Stimulated activated CD4-positive, alpha-beta T cell treated with anti-CD3 and anti-CD28 coated beads, Interleukin-2, amount 100 ng/mL, for 4 hours (primary cell): ENCODE measurements at places on chromosomes 7 and 10.
A peak's percentile ranks its signal among the peaks of the same experiment; 100 is the strongest.

- no peak for DNase-seq
Measured at GRCh38 chr7:32256811-32257210, 186.6 kb upstream of the PDE1C start.

DNA sequence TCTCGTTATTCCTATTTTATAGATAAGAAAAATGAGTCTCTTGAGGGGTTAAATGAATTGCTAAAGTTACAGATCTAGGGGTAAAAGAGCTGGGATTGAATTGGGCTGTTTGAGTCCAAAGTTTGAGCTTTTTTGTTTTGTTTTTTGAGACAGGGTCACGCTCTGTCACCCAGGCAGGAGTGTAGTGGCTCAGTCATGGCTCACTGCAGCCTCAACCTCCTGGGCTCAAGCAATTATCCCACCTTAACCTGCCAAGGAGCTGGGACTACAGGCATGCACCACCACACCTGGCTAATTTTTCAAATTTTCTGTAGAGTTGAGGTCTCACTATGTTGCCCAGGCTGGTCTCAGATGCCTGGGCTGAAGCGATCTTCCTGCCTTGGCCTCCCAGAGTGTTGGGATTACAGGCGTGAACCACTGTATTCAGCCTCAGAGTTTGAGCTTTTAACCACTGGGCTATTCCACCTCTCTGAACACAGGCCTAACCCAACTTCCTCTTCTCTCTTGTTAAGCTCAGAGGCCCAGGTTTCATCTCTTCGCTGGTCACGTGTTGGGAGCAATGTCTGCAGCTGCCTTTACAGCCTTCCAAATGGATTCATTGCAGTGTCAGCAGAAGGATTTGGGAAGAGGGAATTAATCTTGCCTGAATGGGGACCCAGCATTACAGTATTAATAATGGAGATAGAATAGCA, 8.0 kb downstream of the SUFU start:
- no peak for DNase-seq

GRCh38 chr10:111344804-111345203, 268.0 kb downstream of the ADRA2A start:
- no peak for DNase-seq

GRCh38 chr10:78028438-78029268, 662 bp downstream of the POLR3A start:
- DNase-seq: no peak

GRCh38 chr10:77172086-77172485, 465.5 kb downstream of the KCNMA1 start:
- no peak for DNase-seq

- DNase-seq: no peak
Measured at GRCh38 chr10:118369641-118370205, 27.6 kb upstream of the FAM204A start.

DNA sequence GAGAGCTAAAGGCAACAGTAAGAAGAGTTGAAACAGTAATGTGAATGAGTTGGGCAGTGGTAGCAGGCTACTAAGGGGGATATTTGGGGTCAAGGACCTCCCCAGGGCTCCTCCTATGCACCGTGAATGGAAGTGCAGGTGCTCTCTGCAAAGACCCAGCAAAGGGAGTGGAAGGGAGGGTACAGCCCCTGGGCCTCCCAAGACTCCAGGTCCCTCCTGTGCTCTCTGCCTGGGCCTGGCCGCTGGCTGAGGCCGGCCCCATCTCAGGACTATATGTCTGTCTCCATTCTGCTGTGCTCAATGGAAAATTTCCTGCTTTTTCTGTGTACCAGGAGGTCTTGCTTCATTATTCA, 372.1 kb upstream of the MKI67 start:
- DNase-seq: no peak

DNA sequence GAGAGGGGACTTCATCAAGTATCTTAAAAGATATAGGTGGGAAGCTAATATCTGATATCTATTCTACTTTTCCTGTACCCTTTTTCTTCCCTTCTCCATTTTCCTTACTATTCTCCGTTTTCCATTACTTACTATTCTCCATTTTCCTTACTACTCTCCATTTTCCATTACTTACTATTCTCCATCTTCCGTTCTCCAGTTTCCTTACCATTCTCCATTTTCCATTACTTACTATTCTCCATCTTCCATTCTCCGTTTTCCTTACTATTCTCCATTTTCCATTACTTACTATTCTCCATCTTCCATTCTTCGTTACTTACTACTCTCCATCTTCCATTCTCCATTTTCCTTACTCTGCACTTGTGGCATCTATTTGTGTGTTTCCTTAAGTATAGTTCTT, 39.3 kb downstream of the STEAP4 start:
- DNase-seq: no peak

- DNase-seq: no peak
Measured at GRCh38 chr7:95089414-95090315, 182.3 kb downstream of the PPP1R9A start.

- peak; percentile 59 for DNase-seq
Measured at GRCh38 chr10:133276435-133277201, at the start of gene ADAM8. TSS of gene ADAM8 (minus strand) at chr10:133276868. CDS start at chr10:133276817, 51 bp downstream.

DNA sequence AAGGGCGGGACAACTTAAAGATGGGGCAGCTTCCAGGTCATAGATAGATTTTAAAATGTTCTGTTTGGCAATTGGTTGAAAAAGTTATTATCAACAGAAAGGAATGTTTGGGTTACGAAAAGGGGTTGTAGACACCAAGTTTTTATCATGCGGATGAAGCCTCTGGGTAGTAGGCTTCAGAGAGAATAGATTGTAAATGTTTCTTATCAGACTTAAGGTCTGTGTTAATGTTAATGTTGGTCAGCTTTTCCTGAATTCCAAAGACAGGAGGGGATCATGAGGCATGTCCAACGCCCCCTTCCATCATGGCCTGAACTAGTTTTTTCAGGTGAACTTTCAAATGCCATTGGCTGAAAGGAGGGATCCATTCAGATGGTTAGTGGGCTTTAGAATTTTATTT, 84.2 kb upstream of the KIF5B start:
- no peak for DNase-seq

DNA sequence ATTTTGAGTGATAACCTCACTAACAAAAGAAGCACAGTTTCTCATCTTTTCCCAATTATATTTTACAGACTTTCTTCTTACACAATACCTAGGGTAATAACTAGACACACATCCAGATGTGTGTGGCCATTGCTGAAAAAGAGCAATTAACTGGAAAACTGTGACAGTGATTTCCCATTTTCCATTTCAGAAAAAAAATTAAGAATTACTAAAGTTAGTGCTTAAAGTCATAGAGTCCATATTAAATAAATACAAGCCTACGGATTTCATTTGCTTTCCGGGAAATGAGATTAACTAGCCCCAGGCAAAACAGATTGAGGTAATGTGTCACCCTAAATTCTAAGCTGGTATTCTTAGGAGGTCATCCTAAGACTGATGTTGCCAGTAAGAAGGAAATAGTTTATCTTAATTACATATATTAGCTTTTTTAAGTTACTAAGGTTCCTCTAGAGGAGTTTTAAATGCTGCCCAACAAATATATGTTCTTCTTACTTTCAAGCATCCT, 10.2 kb upstream of the MACC1 start:
- DNase-seq: no peak

DNA sequence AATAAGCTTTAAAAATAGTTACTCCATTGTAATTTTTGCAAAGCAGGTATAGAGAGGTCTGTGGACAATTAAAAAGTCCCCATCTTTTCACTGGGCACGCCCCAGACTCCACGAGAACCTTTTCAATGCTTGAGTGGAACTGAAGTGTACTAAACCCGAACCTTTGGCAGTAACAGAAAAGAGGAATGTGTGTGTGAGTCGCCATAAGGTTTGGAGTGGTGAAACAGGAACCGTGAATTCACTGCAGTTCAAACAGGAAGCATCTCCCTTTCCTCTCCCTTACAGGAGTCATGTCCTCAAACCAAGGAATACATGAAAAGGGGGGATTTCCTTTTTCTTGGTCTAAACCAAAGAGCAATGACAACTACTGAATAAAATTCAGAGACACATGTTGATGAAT, 23.2 kb downstream of the NDUFB2 start:
- no peak for DNase-seq

- no peak for DNase-seq
Measured at GRCh38 chr10:75424571-75424970, 6.9 kb upstream of the LRMDA start.

DNA sequence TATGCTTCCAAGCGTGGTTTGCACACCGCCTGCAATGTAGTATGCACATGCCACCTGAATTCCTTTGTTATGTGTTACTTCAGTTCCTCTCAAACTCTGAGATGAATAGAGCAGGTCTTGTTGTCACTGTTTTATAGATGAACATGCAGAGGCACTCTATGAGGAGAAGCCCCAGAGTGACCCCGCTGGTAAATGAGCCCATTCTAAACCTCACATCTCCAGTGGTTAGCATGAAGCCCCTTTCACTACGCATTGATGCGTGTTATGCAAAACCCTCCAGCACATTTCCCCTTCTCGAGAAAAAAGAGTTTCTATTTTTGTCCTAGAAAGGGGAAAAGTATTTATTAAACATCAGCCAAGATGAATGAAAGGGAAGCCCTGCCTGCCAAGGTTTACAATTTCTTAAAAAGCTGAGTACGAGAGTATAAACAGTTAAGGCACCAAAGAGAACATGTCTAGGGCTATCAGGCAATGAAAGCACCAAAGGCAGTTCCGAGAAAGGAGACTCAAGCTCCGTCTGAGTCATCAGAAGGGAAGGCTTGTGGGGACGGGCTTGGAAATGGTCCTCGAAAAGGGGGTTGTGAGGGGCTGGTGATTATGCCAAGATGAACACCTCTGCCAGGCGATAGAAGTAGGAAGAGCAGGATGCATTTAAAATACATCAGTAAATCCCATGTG, 58.7 kb upstream of the PFKP start:
- DNase-seq: no peak

GRCh38 chr10:93072713-93073538, 767 bp upstream of the CYP26A1 start:
- DNase-seq: no peak

GRCh38 chr10:14485986-14486385, 155.3 kb upstream of the FRMD4A start:
- DNase-seq: no peak

- DNase-seq: no peak
Measured at GRCh38 chr10:118203461-118203860, 138.7 kb downstream of the FAM204A start.

DNA sequence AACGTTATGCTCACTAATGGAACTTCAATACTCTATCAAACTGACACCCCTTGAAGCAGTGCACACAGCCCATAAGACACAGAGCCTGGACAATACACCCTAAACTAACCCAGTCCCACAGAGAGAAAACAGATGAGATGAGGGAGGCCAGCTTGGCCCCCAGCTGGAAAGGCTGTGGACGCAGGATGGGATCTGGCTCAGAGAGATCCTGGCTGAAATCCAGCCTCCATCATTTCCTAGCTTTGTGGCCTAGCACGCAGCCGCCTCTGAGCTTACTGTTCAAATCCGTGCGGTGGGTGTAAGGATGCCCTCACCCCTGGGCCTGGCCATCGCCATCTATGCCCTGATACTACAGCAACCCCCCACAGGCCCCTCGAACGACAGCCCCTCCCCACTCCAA, 32.7 kb downstream of the SNX8 start:
- DNase-seq: no peak

GRCh38 chr10:21534604-21535493, 817 bp downstream of the MLLT10 start:
- no peak for DNase-seq

DNA sequence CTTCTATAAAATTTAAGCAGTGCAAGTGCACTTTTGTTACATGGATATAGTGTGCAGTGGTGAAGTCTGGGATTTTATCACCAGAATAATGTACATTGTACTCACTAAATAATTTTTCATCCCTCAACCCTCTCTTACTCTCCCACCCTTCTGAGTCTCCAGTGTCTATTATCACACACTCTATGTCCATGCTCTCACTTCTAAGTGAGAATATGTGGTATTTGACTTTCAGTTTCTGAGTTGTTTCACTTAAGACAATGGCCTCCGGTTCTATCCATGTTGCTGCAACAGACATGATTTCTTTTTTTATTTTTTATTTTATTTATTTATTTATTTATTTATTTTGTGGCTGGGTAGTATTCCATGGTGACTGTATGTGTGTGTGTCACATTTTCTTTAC, 855.9 kb upstream of the PHF14 start:
- DNase-seq: no peak

DNA sequence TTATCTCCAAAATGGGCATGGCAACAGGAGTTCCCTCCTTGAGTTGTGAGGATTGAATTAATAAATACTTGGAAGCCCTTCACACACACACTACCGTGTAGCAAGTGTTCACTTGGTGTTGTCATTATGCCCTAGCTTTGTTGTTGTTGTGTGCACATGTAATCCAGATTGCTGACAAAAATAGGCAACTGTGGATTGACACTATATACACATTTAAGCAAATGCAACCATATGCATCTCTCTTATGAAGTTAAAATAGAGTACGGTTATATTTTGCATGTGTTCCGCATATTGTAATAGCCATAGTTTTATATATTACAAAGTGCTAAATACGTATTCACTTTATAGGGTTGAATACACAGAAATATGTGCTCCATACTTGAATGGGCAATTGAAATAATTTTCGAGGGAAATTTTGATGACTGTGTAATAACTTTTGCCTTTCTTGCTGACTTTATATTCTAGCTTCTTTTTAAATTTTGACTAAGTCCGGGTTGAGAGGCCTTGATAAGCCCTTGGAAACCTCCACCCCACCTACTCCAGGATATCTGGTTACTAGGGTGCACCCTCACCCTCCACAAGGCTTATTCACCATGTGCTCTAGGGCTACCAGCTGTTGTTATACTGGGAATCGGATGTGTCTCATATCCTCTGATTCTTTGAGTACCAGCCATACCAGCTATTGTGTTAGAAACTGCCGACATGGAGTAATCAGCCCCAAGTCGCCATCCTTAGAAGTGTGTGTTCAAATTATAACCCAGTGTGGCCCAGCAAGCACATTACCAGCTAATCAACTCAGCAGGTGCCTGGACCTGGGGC, 265.0 kb downstream of the CAMK1D start:
- DNase-seq: no peak

- no peak for DNase-seq
Measured at GRCh38 chr10:22583683-22584082, 130.7 kb downstream of the PIP4K2A start.
